ENCODE measurements at places on chromosomes 1 and 21.

GRCh38 chr21:42007356-42007940, 2.7 kb downstream of the ZBTB21 start:
- DNase-seq: no peak

DNA sequence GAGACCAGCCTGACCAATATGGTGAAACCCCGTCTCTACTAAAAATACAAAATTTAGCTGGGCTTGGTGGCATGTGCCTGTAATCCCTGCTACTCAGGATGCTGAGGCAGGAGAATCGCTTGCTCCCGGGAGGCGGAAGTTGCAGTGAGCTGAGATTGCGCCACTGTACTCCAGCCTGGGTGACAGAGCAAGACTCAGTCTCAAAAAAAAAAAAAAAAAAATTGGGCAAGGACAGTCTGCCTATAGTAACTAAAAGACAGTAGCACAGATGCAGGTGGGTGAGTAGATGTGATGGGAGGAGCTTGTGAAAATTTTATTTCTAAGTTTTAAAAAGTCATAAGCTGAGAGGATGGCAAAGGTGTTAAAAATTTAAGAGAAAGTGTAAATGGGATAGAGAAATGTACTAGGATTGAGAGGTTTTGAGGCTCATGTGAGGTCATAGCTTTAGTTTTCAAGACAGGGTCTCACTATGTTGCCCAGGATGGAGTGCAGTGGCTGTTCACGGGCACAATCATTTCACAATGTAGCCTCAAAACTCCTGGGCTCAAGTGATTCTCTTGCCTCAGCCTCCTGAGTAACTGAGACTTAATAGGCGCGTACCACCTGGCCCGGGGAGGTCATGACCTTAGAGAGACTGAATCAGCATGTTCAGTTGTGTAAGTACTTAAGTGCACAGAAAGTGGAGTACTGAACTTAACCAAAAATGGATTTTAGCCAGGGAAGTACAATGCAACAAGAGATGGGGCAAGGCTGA, 33.7 kb downstream of the PTP4A2 start:
- no peak for DNase-seq

DNA sequence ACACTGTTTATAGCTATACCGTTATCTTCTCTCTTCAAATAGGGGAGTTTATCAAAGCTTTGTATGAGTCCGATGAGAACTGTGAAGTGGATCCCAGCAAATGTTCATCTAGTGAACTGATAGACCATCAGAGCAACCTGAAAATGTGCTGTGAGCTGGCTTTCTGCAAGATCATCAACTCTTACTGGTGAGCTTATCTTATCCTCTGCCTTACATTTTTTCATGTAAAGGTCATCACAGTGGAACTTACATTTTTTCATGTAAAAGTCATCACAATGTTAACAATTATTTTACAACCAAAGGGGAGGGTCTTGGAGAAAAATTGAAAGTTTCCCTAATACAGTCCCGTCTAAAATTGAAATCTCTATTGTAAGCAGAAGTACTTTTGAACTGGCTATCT, 45.2 kb downstream of the CLEC20A start:
- no peak for DNase-seq

- DNase-seq: no peak
Observed at GRCh38 chr1:180948641-180949615, 36.2 kb downstream of the KIAA1614 start.

DNA sequence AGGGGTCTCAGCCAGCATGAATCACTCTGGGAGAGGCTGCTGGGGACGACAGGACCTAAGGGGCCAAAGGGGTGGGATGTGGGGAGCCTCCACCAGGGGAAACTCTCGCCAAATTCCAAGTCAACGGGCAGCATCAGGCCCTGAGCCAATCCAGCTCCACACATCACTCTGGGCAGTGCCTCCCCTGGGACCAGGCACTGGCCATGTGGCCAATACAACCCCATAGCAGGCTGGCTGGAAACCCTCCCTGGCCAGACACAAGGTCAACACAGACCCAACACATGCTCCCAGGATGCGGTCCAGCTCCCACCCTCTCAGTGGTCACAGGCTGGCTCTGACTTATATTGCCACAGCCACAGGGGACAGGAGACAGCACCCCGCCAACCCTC, 60.0 kb downstream of the MEGF6 start:
- no peak for DNase-seq

DNA sequence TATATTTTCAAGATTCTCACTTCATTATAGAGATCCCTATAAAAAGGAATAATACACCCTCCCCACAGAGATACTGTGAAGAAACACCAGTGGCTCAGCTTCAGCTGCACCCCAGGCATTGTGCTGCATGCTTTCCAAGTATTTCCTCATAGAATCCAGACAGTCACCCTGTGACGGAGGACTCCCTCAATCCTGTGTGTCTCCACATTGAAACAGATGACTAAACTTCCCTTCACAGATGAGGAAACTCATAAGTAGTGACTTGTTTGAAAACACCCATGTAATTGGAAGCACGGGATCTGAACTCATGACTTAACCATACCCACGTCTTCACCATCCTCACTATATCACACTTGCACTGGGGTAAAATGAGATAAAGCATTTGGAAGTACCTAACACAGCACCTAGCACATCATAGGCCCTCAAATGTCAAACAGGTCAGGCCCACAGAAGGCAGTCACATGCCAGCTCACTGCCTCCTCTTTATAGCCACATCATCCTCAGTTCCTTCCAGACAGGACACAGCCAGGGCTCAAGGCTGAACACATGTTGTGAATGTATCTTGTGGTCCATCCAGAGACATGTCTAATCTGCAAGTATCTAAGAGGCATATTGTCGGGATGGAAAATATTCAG, 55.2 kb downstream of the GPR161 start:
- no peak for DNase-seq

DNA sequence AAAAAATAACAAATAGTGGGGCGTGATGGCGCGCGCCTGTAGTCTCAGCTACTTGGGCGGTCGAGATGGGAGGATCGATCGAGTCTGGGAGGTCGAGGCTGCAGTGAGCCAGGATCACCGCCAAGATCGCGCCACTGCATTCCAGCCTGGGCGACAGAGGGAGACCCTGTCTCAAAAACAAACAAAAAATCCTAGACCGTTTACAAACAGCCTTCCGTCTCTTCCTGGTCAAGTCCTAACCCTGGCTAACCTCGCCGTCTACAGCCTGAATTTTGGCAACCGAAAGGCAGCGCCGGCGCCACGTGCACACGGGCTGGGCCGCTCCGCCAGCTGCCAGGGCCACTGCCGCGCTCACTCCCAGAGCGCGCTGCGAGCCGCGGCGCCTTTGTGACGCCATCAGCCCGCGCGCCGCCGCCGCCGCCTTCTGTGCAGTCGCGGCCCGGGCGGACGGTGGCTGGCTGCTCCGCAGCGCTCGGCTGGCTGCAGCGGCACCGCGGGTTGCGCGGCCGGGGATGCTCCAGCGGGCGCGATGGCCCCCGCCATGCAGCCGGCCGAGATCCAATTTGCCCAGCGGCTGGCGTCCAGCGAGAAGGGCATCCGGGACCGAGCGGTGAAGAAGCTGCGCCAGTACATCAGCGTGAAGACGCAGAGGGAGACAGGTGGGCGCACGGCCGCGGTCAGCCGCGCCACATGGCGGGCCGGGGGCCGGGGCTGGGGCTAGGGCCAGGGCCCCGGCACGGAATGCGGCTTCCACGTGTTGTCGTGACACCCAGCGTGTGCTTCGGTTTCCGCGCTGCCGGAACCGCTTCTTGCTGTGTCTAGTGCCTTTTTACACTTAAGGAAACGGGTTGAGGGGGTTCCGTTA, at the start of the genes HSF2BP and RRP1B:
Gene HSF2BP (minus strand): TSS at position 353 of the 865 bp plus-strand sequence. CDS start 1,392 bp downstream, outside the sequence.
Gene RRP1B (plus strand): TSS at position 425 of the 865 bp plus-strand sequence. CDS start 105 bp downstream, at position 530.
- peak; percentile 80 for DNase-seq

GRCh38 chr1:243346468-243346867, 90.6 kb downstream of the SDCCAG8 start:
- no peak for DNase-seq

GRCh38 chr1:166903232-166903631, 27.2 kb upstream of the TADA1 start:
- no peak for DNase-seq

DNA sequence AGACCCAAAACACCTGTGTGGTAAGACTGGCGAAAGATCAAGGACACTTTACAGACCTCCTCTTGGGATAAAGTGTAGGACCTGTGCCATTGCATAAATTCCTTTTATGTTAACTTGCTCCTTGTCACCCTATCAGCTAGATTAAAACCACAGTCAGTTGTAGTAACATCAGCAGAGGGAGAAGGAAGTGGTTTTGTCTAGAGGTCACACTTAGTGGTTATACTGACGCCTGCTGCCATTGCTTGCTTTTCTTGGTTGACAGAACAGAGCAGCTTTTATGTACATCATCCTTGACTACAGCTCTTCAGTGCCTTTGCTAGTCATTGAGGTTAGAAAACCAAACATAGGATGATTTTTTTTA, 101.4 kb downstream of the PBX1 start:
- DNase-seq: peak; percentile 29

GRCh38 chr1:248585266-248585665, 10.7 kb upstream of the OR2T34 start:
- no peak for DNase-seq

DNA sequence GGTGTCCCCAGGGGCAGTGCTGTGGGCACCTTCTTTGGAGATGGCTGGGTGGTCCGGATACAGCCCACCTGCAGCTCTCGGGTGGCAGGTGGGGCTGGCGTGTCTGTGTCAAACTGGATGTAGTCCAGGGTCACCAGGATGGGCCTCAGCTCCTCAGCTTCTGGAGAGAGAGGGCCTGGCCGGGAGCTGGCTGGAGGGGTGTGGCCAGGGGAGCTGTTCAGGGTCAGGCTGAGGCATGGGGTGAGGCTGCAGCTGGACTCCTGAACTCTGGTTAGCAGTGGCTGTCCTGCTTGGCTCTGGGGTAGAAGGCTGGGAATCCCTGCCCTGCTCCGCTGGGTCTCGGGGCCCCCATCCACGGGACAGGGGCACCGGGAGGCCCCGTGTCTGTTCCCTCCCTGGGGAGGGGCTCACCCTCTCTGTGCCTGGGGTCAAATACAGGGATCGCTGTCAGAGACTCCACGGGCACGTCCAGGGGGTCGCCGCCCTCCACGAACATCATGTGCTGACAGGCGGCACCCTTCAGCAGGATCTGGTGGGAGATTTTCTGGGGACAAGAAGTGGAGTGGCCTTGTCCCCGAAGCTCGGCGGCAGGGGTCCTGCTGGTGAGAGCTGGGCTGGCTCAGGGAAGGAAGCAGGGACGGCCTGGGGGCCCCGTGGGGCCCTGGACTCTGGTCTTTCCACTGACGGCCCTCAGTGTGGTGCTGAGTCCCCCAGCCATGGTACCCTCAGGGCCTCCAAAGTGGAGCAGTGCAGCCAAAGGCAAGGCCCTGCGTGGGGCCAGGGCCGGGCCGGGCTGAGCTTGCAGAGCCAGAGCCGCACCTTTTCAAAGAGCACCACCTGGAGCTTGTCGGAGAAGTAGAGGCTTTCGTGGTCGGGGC, 4.1 kb upstream of the TMEM52 start:
- DNase-seq: no peak

GRCh38 chr1:162535501-162535900, 26.0 kb upstream of the UAP1 start:
- no peak for DNase-seq

- no peak for DNase-seq
Observed at GRCh38 chr21:37155186-37155585, 82.1 kb downstream of the TTC3 start.

DNA sequence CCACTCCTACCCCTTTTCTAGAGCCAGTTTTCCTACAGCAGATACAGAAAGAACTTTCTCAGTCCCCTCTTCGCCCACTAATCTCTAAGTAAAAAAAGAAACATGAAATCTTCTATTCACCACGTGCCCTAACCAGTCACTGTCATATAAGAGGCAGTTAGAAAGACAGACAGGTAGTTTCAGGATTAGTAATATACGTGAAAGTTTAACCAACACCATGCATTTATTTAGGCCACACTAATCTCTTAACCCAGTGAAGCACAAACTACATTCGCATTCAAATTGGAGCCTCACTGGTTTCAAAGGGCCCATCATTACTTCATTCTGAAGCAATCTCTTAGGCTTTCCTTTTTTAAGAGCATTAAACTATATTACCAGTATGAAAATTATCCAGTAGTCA, 10.1 kb downstream of the GPATCH2 start:
- no peak for DNase-seq

DNA sequence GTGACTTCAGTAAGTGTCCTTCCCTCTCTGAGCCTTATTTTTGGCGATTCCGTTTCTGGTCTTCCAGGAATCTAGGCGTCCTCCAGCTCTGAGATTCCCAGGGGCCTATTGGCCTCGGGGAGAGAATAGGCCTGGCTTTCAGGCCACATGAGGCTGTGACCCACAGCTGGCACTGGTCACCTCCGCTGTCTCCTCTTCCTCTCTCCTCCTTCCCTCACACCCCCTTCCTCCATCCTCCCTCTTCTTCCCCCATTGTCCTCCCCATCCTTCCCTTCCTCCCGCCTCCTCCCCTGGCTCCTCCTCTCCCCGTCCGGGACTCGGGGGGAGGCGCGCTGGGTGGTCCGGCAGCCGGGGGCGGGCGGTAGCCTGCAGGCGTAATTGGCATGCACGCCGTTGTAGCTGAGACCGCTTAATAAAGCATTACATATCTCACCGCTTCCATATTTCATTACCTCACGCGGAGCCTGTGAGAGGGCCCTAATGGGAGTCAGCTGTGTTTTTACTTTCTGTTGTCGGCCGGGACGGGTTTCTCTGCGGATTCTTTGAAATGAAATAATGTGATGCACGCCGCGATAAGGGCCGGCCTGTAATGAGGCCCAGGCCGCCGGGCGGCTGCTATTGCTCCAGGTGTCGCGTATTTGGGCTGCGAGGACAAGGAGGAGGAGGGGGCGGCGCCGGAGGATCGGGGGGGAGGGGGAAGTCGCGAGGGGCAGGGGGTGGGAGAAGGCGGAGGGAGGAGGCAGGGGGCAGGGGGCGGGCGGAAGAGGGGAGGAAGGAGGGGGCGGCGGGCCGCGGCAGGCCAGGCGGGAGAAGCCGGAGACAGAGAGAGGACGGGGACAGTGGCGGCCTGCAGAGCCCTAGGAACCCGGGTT, 95.3 kb downstream of the FOXD2 start:
- DNase-seq: no peak

DNA sequence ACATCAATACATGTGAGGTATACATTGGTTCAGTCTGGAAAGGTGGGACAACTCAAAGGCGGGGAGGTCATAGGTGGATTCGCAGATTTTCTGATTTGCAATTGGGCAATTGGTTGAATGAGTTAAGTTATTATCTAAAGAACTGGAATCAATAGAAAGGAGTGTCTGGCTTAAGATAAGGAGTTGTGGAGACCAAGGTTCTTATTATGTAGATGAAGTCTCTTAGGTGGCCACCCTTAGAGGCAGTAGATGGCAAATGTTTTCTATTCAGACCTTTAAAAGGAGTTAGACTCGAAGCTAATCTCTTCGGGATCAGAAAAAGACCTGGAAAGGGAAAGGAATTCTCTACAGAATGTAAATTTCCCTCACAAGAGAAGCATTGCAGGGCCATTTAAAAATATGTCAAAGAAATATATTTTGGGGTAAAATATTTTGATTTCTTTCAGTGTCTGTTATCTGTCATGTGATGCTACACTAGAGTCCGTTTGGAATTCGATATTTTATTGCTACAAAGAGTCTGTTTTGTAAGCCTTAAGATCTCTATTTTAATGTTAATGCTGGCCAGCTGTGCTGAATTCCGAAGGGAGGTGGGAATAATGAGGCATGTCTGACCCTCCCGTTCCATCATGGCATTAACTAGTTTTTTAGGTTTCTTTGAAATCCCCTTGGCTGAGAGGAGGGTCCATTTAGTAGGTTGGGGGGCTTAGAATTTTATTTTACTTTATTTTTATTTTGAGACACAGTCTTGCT, 265.1 kb downstream of the PTPRU start:
- DNase-seq: no peak

- DNase-seq: no peak
Observed at GRCh38 chr21:38771536-38771935, 34.2 kb upstream of the ETS2 start.
